ENCODE measurements at places on chromosomes 12 and 14.
A peak's percentile ranks its signal among the peaks of the same experiment; 100 is the strongest.

- DNase-seq = no peak
These were observed 196.9 kb upstream of the PWP1 start for GRCh38 chr12:107488666-107489065.

DNA sequence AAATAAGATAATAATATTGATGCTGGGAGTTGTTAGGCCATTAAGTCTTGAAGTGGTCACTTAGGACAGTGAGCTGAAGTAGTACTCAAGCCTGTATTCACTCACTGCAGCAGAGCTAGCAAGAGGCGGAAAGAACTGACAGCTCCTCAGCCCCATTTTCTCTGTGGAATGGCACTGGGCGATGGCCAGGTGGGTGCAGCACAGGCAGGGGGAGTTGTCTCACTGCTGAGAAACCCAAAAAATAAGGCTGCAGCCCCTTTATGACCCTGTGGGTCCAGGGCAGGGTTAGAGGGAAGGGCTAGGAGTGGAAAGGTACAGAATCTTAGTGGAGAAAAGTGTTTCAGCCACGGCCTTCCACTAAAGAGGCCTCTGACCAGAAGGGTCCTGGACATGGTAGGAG is 35.5 kb downstream of the PDZRN4 start:
- no peak for DNase-seq

DNA sequence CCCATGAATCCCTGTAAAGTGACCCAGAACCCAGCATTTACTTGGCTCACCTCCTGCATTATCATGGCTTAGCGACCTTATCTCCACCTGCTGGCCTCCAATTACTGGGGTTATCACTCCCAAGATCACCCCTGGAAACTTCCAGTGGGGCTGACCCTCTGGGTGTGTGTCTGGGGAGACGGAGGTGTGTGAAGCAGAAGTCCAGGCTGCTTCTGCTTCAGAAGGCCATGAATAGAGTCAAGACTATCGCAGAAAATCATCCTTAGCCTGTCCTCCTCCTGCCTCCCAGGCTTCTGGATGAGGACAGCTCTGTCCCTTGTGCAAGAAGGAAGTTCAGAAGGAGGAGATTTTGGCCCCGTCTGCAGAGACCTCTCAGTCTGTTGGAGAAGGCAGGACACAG is 408 bp upstream of the KRT72 start:
- no peak for DNase-seq

GRCh38 chr12:93041416-93041815 is 112.3 kb upstream of the EEA1 start:
- DNase-seq = no peak

DNA sequence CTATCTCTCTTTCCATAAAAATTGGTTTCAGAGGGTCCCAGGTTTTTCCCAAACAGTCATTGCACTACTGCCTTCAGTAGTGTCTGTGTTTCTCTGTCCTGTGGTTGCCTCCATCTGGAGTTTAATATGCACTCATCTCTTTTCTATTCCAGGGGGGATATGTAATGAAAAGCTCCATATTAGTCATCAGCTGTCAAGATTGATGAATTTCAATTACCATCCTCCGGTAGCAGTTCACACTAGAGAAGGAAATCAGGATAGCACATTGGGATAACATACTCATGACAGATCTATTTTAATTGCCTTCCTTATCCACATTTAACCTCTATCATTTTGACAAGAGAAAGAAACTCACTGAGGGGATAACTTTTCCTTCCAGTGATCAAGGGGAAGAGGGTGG is 589.0 kb upstream of the SEL1L start:
- no peak for DNase-seq

- no peak for DNase-seq
These were observed 506.9 kb downstream of the FOXG1 start for GRCh38 chr14:29273513-29273912.

DNA sequence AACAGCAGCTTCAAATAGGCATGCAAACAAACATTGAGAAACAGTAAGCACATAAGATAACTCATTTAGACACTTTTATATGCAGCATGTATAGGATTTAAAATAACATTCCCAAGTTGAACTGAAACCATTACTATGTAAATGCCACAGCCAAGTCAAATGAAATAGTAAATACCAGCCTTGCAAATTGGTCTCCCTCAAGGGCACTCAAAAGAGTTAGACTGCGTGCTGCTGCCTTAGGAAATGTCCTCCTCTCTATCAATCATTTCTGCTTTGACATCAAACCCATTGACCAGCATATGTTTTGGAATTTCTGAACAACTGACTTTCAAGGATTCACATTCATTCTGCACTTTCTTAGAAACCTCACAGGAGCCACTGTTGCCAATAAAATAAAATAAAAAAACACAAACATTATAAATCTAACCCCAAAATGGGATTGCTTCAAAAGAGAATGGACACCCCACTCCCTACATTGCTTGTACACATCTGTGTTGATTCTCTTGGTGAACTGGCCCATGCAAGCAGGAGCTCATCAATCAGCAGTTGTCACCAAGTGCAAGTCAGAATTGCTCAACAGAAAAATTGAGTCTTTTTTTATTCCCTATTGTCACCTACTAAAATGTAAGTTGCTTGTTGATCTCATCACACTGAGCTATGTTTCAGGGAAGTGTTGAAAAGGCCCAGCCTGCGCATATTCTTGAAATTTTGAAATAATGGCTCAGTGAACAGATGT is 256.2 kb downstream of the DAD1 start:
- DNase-seq = no peak

- DNase-seq = no peak
These were observed 282.7 kb downstream of the ATXN7L3B start for GRCh38 chr12:74820324-74820723.

GRCh38 chr12:88245905-88246304 is 103.8 kb downstream of the TMTC3 start:
- DNase-seq = no peak

DNA sequence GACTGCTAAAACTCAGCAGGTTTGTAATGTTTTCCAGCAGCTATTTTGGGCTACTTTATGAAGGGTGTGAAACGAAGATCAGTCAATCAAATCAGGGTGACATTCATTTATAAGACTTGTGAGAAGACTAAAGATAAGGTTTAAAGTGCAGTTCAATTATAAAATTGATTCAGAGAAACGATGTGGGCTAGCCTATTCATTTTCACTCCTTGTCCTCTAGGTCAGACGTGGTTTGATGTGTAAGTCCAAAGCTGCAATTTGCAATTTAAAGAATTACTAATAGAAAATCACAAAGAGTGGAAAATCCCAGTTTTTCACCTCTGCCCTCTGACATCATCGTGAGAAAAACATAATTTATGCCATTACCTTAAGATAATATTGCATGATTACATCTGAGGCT is 243.5 kb upstream of the NOVA1 start:
- no peak for DNase-seq

GRCh38 chr12:55899082-55899481 is 28.6 kb downstream of the PYM1 start:
- no peak for DNase-seq

DNA sequence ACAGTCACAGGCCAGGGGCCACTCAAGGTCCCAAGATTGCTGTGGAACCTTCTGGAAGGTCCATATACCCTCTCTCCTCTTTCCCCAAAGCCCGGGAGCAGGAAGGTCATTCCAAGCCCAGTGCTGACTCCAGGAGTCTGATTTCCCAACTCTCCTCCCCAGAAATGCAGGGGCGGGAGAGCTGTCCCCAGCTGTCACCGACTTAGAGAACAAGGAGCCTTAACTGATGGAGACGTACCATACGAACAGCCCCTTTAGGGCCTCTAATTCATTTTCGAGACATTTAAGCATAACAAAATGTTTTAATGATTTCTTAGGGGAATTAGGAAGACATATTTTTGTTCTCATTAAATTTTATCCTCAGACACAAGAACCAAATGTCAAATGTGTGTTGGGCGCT is 99.2 kb downstream of the PHETA1 start:
- DNase-seq = no peak

DNA sequence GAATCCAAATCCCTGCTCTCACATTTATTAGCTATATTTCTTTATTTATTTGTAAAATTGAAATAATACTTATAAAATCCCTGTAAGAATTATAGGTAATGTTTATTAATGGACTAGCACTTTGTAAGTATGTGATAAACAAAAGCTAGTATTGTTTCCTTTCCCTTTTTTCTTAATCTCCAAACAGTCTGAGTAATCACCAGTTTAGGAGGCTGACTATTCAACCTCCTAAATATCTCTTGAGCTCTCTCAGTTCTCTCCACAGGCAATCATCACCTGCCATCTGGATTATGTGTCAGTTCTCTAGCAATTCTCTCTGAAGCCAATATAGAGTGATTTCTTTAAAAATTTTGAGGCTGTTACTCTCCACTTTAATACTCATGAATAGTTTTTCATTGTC is 9.2 kb upstream of the LYZ start:
- DNase-seq = no peak

- no peak for DNase-seq
These were observed 66.6 kb downstream of the FBXL14 start for GRCh38 chr12:1527789-1528188.

GRCh38 chr12:15613981-15614380 is 175.2 kb downstream of the EPS8 start:
- no peak for DNase-seq

DNA sequence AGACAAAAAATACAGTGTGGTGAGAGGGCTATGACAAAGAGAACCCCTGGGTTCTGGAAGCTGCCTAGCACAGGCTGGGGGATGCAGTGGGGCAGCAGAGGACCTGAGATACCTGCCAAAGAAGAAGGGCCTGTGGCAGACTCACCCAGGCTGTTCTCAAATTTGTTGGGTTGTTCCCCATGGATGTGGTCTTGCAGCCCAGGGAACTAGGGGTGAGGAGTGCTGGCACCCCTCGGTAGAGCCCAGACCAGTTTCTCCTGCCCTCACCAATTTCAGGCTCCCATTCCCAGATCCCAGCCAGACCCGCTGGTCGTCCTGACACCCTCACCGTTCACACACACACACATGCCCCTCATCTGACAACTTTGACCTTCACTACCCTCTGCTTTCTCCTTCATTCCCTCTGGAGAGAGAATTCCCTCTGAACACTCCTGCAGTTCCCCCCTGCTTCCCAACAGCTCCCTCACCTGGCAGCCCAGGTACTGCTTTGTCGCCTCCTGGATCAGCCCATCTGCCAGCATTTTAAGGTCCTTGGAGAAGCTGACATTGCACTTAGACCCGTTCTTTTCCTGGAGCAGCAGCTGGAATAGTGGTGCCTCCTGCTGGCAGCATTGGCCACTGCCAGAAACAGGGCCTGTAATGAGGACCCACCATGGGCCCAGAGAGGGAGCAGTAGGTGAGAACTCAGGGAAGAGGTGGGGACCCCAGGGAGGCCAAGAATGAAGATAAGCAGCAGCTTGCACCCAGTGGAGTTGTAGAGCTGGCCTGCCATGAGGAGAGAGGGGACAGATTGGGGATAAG is 5.9 kb upstream of the GDF11 start:
- peak; percentile 59 for DNase-seq

GRCh38 chr14:61076556-61076955 is 95.5 kb downstream of the SLC38A6 start:
- DNase-seq = no peak

Data from GM13977 (cell line).